Hematopoietic multipotent progenitor cell (in vitro differentiated cells): ENCODE measurements at places on chromosomes 12 and 14.

DNA sequence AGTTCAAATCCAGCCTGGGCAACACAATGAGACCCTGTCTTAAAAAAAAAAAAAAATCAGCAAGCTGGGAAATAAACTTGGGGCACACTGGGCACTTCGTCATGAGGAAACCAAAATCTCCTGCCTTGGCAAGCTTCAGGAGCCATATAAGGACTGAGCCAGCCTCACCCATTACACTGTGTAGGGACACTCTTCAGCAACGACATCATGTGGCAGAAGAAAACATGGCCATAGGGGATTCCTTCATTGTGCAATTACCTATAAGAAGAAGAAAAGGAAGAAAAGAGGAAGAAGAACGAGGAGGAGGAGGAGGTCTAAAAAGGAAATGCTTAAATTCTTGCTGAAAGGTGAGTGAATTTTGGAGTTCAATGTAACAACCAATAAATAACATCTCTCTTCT lies 26.1 kb upstream of the IFNG start:
- no peak for DNase-seq

DNA sequence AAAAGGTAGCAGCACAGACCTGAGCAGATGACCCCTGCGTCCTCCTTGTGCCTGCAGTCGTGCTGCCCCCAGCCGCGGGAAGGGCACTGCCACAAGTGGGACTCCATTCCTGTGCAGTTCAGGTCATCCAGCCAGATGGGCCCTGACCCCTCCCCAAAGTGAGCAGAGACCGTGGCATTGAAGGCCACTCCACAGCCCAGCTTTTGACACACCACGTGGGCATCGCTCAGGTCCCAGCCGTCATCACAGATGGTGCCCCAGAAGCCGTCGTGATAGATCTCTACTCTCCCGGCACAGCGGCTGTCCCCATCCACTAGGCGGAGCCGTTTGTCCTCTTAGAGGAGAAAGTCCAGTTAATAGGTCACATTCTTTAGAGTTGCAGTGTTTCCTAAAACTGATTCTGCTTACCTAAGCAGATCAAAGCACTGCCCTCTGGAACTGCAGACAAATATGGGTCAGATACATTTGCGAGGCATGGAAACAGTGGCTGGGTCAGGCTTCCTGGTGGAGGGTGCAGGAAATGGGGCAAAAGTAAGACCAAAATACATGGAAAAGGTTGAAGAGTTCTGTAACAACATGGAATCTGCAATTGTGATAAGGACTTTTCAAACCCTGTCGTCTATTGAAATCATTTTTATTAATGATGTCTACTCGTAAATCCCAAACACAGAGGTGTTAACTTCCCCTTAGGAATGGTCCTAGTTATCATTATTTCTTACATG lies 69.4 kb downstream of the CD163L1 start:
- DNase-seq = no peak

GRCh38 chr14:72810201-72810600 lies 83.7 kb downstream of the DPF3 start:
- DNase-seq = no peak

GRCh38 chr12:112214064-112214463 lies 88.7 kb downstream of the TRAFD1 start:
- DNase-seq = no peak

DNA sequence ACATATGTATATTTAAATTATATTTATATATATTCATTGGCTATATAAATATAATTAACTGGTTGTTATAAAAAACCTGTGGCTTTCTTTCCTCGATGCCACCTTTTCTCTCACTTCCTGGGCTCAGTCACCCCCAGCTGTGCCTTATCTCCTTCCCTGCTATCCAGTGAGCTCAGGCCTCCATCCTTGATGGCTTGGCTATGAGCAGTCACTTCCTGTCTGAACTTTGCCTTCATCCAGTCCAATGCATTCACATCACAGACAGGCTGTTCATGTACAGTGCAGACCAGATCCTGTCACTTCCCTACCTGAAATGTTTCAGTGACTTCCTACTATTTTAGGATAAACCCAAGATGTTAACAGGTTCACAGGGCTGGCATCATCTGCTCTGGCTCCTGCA lies 115.3 kb upstream of the PRB2 start:
- no peak for DNase-seq
